ENCODE measurements at places on chromosomes 7 and 10.

DNA sequence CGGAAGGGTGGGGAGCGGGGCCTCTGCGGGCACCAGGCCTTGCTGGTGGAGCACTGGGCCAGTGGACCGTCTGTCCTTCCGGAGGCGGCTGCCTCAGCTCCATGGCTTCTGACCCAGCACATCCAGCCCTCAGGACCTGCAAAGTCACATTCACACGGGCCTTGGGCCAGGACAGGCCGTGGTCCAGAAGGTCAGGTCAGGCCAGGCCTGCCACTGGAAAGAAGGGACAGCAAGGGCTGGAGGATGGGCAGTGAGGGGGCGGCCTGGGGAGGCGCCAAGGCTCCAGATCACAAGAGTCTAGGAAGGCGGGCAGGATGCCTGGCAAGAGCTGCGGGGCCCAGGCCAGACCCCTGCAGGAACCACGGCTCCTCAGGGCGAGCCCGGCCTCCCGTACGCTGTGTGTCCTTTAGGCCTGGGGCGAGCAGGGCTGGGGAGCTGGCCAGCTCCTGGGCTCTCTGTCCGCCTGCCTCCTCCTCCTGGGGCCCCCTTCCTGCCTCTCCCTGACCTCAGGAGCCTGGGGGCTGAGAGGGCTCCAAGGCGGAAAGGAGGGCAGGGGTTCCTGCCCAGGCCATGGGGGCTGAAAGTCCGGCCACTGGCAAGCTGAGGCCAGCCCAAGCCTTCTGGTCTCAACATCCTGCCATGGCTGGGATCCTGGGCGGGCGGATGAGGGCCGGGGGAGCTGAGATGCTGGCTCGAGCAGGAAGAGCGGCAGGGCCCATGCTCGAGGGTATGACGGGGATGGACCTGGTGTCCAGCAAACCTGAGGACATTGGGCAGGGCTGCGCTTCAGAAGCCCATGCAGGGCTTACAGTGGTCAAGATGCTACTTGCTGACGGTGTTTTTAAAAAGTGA lies 225.8 kb downstream of the ELFN1 start:
- DNase-seq, result no peak

DNA sequence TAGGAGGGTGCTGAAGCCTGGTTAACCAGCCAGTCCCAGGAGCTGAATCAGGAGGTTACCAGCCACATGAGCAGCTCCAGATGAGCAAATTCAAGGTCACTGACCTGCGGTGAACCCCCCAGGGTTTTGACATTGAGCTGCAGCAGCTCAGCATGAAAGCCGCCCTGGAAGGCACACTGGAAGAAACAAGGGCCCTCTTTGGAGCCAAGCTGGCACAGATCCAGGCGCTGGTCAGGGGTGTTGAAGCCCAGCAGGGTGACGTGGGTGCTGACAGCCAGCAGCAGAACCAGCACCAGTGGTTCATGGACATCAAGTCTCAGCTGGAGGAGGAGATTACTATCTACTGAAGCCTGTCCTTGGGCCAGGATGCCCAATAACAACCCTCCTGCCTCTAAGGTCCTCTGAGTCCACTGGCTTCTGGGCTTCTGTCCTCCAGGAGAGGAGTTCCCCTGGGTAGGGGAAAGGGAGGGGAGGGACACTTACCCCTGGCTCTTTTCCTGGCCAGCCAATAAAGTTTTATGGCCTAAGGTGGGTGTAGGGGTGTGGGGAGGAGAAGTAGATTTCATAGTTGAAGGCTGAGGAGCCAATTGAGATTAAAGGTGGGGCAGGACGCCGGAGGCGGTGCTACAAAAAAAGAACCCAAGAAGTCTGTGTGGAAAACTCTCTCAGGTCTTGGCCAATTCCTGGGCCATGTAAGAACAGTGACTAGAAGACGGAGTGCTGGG lies 29.4 kb upstream of the ATOH7 start:
- no peak for DNase-seq

DNA sequence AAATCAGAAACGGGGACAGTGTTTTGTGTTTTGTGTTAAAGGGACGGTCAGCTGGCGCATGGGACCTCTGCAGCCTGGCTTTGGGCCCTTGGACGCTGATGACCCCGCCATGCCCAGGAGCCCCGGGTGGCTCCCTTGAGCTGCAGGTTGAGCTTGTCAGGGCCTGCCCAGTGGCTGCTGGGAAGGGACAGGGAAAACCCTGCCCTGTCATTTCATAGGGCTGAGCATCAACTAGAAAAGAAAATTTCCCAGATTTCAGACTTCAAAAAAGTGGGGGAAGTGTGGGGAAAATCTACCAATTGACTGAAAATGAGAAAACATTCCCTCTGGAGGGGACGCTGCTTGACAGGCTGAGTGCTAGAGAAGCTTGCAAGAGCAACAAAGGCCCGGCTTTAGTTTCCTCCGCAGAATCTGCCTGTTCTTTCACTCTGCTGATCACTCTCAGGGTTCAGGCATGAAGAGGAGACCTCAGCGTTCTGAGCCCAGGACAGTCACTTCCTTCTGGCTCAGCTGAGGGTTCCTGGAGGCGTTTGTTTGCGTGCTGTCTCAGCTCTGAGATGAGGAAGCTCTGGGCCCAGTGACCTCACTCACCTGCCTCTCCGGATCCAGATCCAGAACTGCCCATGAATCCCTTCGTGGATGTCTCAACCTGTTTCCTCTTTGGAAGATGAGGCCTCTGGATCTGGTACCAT lies 18.6 kb upstream of the DNAJB6 start:
- no peak for DNase-seq

GRCh38 chr7:85781606-85782005 lies 594.8 kb upstream of the SEMA3D start:
- DNase-seq, result no peak

DNA sequence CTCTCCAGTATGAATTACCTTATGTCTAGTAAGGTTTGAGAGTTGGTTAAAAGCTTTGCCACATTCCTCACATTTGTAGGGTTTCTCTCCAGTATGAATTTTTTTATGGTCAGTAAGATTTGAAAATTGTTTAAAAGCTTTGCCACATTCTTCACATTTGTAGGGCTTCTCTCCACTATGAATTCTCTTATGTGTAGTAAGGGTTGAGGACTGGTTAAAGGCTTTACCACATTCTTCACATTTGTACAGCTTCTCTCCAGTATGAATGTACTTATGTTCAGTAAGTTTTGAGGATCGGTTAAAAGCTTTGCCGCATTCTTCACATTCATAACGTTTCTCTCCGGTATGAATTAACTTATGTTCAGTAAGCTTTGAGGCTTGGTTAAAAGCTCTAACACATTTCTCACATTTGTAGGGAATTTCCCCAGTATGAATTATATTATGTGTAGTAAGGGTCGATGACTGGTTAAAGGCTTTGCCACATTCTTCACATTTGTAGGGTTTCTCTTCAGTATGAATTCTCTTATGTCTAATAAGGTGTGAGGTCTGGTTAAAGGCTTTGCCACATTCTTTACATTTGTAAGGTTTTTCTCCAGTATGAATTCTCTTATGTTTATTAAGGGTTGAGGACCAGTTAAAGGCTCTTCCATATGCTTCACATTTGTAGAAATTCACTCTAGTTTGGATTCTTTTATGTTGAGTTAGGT lies 12.2 kb downstream of the ZNF117 start:
- DNase-seq, result no peak
